ENCODE measurements at places on chromosomes 13 and 19.

DNA sequence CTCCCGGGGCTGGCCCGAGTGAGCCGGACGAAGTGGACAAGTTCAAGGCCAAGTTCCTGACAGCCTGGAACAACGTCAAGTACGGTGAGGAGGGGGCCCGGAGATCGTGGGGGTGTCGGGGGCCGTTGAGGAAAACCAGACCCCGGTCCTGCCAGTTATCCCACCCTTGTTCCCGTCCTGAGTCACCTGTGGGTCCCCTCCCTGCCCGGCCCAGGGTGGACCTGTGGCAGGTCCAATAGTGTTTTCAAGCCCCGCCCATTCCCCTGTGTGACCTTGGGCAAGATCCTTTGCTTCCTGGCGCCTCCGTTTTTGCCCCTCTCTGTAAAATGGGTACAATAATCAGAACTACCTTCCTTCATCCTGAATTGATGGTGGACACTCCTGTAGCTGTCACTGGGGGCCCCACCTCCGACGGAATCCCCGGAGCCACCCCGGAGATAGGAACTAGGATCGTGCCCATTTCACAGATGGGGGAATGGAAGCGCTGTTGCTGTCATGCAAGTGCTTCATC lies 593 bp downstream of the ATG4D start:
- peak overlapping the region; percentile 73 for H3K4me3 ChIP-seq
- H3K4me1 ChIP-seq, result no peaks in the 10 kb centered on the region
- H3K27ac ChIP-seq, result no peak overlapping the region

DNA sequence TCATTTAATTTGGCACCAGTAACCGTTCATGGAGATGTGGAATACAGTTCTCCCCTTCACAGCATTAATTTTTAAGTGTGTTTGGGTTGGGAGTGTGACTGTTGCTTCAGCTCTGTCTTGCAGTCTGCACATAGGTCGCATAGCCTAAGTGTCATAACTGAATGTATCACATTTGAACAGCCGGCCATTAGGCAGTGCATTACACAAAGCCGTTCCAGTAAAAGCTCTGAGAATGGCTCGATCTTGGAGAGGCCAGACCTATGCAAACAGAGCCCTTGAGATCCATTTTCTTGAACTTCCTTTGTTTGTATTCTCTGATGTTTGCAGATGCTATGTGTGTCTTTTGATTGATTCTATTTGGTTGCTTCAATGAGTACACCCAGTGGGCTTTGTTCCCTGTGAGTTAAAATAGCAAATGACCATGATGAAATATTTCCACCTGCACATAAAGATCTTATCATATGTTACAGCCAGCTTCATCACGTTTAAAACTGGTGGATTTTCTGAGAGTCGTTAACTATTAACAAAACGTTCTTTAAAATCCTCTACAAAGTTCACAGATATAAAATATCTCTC lies 1104.9 kb upstream of the SLC10A2 start:
- H3K27ac ChIP-seq, result no peak overlapping the region
- H3K4me1 ChIP-seq, result no peaks in the 10 kb centered on the region
- no peak overlapping the region for H3K4me3 ChIP-seq
- no peaks in the 10 kb centered on the region for H3K27me3 ChIP-seq
- no peaks in the 10 kb centered on the region for H3K36me3 ChIP-seq

GRCh38 chr13:102642475-102642874 lies 45.7 kb downstream of the TPP2 start:
- no peak overlapping the region for H3K27ac ChIP-seq
- H3K27me3 ChIP-seq, result no peaks in the 10 kb centered on the region
- no peaks in the 10 kb centered on the region for H3K4me1 ChIP-seq

GRCh38 chr13:28684257-28684656 lies 25.3 kb downstream of the POMP start:
- no peaks in the 10 kb centered on the region for H3K27me3 ChIP-seq
- no peak overlapping the region for H3K27ac ChIP-seq
- H3K4me1 ChIP-seq, result no peaks in the 10 kb centered on the region
- no peak for DNase-seq
- no peak overlapping the region for H3K4me3 ChIP-seq
- H3K36me3 ChIP-seq, result no peaks in the 10 kb centered on the region

- no peaks in the 10 kb centered on the region for H3K36me3 ChIP-seq
- no peak overlapping the region for H3K4me3 ChIP-seq
- no peak overlapping the region for H3K27ac ChIP-seq
- no peaks in the 10 kb centered on the region for H3K4me1 ChIP-seq
- no peaks in the 10 kb centered on the region for H3K27me3 ChIP-seq
These were observed 1053.7 kb upstream of the SPRY2 start for GRCh38 chr13:81394640-81395039.

- DNase-seq, result no peak
- H3K4me1 ChIP-seq, result no peaks in the 10 kb centered on the region
- no peaks in the 10 kb centered on the region for H3K36me3 ChIP-seq
- no peak overlapping the region for H3K4me3 ChIP-seq
These were observed 14.4 kb upstream of the RUBCNL start for GRCh38 chr13:46401432-46401831.

DNA sequence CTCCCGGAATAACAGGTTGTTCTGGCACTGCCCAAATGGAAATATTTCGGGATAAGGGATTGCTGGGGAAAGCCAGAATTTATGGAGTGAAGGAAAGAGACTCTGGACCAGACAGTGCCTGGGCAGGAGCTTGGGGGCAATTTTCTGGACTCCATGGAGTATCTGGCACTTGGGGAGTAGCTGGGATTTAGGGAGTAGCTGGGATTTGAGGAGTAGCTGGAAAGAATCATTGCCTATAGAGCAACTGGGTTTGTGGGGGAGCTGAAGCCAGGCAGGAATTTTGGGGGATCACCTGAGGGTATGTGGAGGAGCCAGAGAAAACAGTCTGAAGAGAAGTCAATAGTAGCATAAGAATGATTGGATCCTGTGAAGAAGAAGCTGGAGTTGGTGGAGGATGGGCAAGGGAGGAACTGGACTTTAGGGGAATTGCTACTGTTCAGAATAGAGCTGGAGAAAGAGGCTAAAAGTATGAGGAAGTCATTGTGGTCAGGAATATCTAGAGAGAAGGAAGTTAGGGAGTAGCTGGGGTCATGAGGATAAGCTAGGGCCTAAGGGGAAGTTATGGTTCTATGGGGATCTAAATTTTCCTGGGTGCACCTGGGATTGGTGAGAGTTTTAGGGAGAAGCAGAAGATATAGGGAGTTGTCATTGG lies 14.8 kb downstream of the FSD1 start:
- H3K36me3 ChIP-seq, result no peaks in the 10 kb centered on the region
- no peak overlapping the region for H3K4me3 ChIP-seq
- no peak for DNase-seq
- H3K4me1 ChIP-seq, result no peaks in the 10 kb centered on the region

GRCh38 chr13:102846261-102847015 lies 606 bp downstream of the ERCC5 start:
- H3K36me3 ChIP-seq, result peaks cover 31% of the 10 kb centered on the region
- H3K27me3 ChIP-seq, result no peaks in the 10 kb centered on the region
- DNase-seq, result no peak
- H3K4me1 ChIP-seq, result no peaks in the 10 kb centered on the region
- peak overlapping the region; percentile 36 for H3K27ac ChIP-seq

DNA sequence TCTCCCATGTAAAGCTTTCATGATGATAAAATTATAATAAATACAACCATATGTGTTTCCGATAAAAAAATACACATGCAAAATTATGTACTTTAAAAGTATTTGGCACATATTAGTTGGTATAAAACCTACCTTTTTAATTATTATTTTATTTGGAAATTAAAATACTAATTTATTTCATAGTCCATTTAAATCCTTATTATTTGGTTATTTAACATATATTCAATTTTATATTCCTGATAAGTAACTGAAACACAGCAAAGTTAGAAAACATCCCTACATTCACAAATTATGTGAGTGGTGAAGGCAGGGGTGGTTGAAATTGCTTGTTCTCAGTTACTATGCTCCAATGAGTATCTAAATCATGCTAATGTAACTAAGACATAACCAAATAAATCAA lies 920.5 kb downstream of the SLITRK1 start:
- H3K27me3 ChIP-seq, result no peaks in the 10 kb centered on the region
- H3K4me1 ChIP-seq, result no peaks in the 10 kb centered on the region
- no peak overlapping the region for H3K4me3 ChIP-seq
- no peak for DNase-seq
- H3K27ac ChIP-seq, result no peak overlapping the region

DNA sequence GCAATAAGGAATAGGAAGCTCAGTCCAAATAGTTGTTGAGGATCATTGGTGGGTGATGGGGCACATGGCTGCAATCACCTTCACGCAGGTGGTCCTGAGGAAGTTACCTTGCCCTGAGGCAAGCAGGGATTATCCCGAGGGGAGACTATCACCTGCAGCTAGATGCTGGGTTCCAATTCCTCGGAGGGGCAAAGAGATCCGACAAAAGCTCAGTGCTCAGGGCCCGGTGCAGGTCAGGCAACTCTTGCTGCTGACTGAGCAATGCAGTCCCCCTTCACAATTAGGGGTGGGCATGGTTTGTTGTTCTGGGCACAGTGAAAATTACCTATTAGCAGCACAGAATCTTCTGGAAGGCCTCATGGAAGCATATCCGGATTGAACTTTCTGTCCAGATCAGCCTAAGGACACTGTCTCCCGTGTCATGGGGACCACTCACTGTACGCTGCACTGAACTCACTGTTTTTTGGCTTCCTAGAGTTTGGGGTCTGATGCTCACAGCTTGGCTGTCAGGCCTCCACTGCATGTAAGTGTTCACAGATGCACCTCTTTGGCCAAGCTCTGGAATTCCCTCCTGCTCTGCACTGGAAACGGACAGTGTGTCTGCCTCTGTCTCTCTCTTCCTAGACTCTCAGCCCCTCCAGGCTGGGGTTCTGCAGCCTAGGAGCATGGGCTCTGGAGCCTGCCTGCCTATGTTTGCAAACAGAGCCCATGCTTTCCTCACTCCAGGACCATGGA lies 372.7 kb downstream of the ZNF536 start:
- H3K27ac ChIP-seq, result no peak overlapping the region
- DNase-seq, result no peak
- no peaks in the 10 kb centered on the region for H3K27me3 ChIP-seq
- no peak overlapping the region for H3K4me3 ChIP-seq
- no peaks in the 10 kb centered on the region for H3K36me3 ChIP-seq

DNA sequence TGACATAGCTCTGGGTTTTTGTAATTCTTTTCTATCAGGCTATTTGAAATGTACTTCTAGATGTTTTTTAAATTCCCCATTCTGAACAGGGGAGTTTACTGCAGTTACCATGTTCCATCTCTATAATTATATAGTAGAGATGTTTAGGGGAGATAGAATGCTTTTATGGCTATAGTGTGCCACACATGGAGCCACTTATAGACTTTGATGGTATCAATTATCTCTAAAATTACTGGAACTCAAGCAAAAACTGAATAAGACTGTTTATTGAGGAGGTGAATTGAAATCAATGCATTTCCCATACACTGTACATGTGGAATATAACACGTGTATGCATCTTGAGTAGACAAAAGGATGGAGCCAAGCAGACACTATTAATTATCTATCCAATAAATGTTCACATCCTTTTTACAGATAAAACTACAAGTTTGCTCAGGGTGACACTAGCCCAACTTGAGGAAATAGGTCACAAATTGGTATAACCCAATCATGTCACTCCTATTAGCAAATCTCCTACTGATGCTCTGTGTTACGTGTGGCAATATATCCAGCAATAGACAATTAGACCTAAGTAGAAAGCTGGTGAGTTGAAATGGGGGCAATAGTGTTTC lies 1882.6 kb downstream of the PCDH9 start:
- H3K4me3 ChIP-seq, result no peak overlapping the region
- DNase-seq, result no peak
- no peaks in the 10 kb centered on the region for H3K27me3 ChIP-seq
- H3K27ac ChIP-seq, result no peak overlapping the region
- no peaks in the 10 kb centered on the region for H3K4me1 ChIP-seq
- no peaks in the 10 kb centered on the region for H3K36me3 ChIP-seq

GRCh38 chr19:36093687-36094086 lies 17.3 kb upstream of the OVOL3 start:
- DNase-seq, result no peak
- H3K4me3 ChIP-seq, result no peak overlapping the region
- H3K4me1 ChIP-seq, result no peaks in the 10 kb centered on the region

GRCh38 chr19:53554804-53555203 lies 16.9 kb downstream of the ZNF331 start:
- no peak overlapping the region for H3K4me3 ChIP-seq
- H3K27me3 ChIP-seq, result no peaks in the 10 kb centered on the region
- H3K36me3 ChIP-seq, result no peaks in the 10 kb centered on the region
- H3K27ac ChIP-seq, result no peak overlapping the region
- no peak for DNase-seq
- H3K4me1 ChIP-seq, result no peaks in the 10 kb centered on the region

GRCh38 chr19:13839130-13839937 lies 37.6 kb upstream of the NANOS3 start:
- no peaks in the 10 kb centered on the region for H3K27me3 ChIP-seq
- peak overlapping the region; percentile 86 for H3K4me3 ChIP-seq
- peaks cover 5% of the 10 kb centered on the region for H3K4me1 ChIP-seq
- peaks cover 96% of the 10 kb centered on the region for H3K36me3 ChIP-seq
- peak overlapping the region; percentile 96 for H3K27ac ChIP-seq

DNA sequence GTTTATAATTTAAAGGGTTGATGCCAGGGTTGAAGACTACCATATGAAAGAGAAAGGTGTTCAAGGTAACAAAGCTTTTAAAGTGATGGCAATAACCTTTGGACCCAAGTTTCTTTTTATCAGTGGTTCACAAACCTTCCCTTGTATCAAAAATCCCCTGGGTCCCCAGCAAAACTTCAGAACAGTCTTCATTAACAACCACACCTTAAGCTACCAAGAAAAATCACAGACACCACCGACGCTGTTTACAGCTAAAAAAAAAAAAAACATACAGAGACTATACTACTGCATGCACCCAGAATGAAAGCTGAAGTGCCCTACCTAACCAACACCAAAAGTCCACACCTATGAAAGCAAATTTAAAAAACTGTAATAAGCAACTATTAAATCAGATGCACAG lies 13.4 kb downstream of the CNMD start:
- no peak overlapping the region for H3K27ac ChIP-seq
- no peak overlapping the region for H3K4me3 ChIP-seq
- DNase-seq, result no peak
- H3K36me3 ChIP-seq, result no peaks in the 10 kb centered on the region
- H3K4me1 ChIP-seq, result no peaks in the 10 kb centered on the region

GRCh38 chr19:42401365-42402303 lies 11.5 kb upstream of the CNFN start:
- peaks cover 20% of the 10 kb centered on the region for H3K4me1 ChIP-seq
- H3K4me3 ChIP-seq, result peak overlapping the region; percentile 81
- H3K36me3 ChIP-seq, result peaks cover 45% of the 10 kb centered on the region
- peak; percentile 90 for DNase-seq
- peak overlapping the region; percentile 53 for H3K27ac ChIP-seq
- no peaks in the 10 kb centered on the region for H3K27me3 ChIP-seq

- H3K27me3 ChIP-seq, result no peaks in the 10 kb centered on the region
- H3K4me1 ChIP-seq, result peaks cover 33% of the 10 kb centered on the region
- H3K4me3 ChIP-seq, result peak within 1 kb of the TSS; percentile 53
- peak; percentile 80 for DNase-seq
- peak within 1 kb of the TSS; percentile 88 for H3K27ac ChIP-seq
These were observed at the start of gene PTPRH for GRCh38 chr19:55208880-55209692. PTPRH (minus strand) TSS chr19:55209501; CDS start chr19:55209433, 68 bp downstream.

- no peaks in the 10 kb centered on the region for H3K27me3 ChIP-seq
- no peaks in the 10 kb centered on the region for H3K36me3 ChIP-seq
- DNase-seq, result no peak
- H3K4me1 ChIP-seq, result peaks cover 18% of the 10 kb centered on the region
- no peak overlapping the region for H3K27ac ChIP-seq
These were observed 12.4 kb upstream of the SIAH3 start for GRCh38 chr13:45863709-45864590.

- H3K36me3 ChIP-seq, result no peaks in the 10 kb centered on the region
- DNase-seq, result peak; percentile 25
- peaks cover 17% of the 10 kb centered on the region for H3K27me3 ChIP-seq
- H3K4me3 ChIP-seq, result no peak overlapping the region
- H3K27ac ChIP-seq, result no peak overlapping the region
These were observed 43.2 kb downstream of the CCNA1 start for GRCh38 chr13:36475468-36475867.

Measured in Calu3 (cell line).